ENCODE measurements at places on chromosomes 4 and X.

GRCh38 chrX:11579636-11580600 is 85.8 kb downstream of the ARHGAP6 start:
- no peak for DNase-seq

DNA sequence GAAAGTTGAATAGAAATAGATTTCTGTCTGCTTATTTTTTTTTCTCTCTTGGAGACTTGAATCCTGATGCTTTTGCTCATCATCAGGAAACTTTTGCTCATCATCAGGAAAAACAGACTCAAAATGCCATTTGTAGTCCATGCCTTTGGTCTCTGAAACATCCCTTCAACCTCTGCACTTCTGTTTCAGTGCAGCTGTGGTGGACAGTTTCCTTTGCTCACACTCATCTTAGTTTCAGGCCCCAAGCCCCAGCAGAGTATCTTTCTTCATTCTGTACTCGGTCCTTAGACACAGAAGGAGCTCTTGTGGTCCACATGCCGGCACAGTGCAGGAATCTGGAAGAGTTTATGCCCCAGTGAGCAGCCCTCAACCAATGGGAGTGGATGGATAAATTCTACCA is 337.9 kb downstream of the PPP3CA start:
- DNase-seq = no peak

DNA sequence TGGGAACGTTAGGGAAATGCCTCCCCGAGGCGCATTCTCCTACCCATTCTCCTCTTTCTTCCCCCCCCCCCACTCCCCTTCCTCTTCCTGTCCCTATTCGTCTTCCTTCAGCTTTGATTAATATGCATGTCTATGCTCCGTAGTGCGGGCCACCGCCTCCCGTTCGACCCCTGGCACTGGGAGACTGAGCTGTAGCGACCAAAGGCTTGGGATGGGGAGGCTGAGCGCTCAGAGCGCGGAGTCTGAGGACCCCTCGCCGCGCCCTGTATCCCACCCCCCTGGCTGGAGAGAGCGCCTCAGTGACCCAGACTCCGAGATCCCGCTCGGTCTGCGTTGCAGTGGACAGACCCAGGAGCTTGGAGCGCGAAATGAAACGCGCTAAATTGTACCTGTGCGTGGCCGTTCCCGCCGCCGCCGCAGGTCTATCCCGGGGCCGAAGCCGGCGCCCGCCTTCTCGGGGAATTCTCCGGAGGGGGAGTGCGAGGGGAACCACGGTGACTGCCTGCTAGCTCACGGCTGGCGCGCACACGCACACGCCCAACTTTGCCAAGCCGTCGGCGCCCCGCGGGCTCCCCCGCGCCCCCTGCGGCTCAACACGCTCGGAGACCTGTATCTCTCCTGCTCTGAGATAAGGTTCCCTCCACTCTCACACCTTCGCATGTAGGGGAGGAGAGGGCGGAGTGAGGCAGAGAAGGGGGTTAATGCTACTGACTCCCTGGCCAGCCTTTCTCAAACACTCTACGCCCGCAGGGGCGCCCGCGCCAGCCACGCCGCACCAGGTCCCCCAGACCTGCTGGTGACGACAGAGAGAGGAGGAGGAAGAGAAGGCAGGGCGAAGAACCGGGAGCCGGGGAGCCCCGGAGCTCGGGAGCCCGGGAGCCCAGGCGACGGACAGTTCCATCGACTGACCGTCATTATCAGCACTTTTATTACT is 1.5 kb upstream of the PTCHD1 start:
- DNase-seq = no peak

- DNase-seq = no peak
These were observed 6.8 kb downstream of the MEPE start for GRCh38 chr4:87839592-87839946.

GRCh38 chr4:39319676-39320075 is 46.5 kb downstream of the RFC1 start:
- DNase-seq = peak; percentile 24

DNA sequence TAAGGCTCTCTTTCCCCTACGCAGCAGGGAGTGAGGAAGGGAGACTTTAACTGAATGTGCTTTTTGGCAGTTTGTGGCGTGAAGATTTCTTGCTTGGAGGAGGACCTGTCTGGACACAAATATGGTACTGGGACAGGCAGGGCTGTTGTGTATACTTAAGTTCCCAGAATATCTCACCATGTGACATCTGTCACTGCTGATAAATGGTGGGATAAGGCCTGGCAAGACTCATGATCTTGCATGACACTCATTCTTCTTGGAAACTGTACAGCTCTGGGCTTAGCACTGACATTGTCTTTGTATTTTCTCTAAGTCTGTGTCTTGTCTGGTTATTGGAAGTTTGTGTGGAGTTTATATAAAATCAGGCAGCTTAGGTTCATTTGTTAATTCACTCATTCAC is 93.1 kb downstream of the STK32B start:
- DNase-seq = no peak

DNA sequence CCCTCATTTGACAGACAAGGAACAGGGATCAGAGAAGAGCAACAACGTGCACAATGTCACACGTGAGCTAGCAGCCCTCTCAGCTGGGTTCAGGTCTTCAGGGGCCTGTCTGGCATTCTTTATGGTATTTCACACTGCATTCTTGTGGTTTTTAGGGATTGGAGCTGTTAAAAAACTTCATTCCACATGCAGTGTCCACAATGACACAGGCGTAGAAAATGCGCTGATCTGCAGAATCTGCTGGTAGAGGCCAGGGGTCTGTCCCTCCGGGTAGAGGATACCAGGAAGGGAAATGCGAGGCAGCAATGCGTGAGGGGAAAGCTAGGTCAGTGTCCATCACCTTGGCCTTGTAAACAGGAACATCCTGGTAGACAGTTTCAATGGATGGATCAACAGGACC is 36.6 kb downstream of the MAP7D3 start:
- DNase-seq = peak; percentile 44

DNA sequence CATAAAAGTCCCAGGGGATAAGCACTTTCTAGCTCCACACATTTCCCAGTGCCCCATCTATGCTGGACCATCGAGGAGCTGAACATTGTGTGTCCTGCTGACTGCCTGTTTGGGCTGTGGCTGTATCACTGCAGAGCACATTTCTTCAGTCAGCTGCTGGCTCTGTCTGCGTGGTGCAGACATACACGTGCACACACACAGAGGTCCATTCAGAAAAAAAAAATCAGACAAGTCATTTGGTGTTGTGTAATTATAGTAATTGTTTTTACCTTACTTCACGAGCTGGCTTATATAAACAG is 1.1 kb upstream of the PDLIM3 start:
- DNase-seq = peak; percentile 38

- no peak for DNase-seq
These were observed 5.2 kb upstream of the SLC2A9 start for GRCh38 chr4:10026485-10026884.

DNA sequence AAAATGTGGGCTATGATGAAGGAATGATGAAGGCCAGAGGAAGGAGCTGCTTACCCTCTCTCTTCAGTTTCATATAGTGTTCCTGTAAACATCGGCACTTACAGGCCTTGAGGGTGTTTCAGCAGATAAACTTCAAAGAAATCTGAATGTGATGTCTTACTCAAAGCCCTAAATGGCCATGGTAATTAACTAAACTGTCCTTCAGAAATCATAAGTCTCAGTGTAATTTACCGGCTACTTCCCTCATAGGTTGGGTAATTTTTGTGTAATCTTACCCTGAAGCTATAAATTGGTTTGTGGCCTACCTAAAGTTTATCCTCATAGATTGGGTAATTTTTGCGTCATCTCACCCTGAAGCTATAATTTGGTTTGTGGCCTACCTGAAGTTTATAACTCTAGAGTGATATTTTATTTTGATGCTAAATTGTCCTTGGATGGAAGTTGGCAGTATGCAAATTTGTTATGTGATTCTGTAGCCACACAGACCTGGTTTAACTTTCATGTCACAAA is 2700.3 kb downstream of the ARAP2 start:
- DNase-seq = no peak

DNA sequence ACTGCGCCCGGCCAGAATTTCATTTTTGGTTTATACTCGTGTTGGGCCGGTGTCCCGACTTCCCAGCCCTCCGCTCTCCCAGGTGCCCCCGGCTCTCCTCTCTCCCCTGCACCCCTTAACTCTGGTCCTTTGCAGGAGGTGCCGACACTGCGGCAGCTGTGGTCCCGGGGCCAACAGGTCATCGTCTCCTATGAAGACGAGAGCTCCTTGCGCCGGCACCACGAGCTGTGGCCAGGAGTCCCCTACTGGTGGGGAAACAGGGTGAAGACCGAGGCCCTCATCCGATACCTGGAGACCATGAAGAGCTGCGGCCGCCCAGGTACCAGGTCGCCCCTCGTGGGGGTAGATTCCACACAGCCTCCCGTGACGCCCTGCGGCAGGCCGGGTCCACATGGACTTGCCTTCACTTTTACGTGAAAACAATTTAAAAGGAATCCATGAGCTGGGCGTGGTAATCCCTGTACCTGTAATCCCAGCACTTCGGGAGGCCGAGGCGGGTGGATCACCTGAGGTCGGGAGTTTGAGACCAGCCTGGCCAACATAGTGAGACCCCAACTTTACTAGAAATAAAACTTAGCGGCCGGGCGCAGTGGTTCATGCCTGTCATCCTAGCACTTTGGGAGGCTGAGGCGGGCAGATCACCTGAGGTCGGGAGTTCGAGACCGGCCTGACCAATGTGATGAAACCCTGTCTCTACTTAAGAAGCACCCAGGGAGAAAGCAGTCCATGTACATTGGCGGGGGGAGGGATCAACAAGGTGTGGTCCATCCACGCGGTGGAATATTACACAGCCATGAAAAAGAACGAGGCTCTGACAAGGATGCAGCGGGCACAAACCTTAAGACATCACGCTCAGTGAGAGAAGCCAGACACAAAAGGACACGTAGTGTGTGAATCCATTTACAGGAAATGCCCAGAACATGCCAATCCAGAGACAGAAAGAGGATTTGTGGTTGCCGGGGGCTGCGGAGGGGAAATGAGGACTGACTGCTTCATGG is 12.0 kb downstream of the PLCXD1 start:
- no peak for DNase-seq

DNA sequence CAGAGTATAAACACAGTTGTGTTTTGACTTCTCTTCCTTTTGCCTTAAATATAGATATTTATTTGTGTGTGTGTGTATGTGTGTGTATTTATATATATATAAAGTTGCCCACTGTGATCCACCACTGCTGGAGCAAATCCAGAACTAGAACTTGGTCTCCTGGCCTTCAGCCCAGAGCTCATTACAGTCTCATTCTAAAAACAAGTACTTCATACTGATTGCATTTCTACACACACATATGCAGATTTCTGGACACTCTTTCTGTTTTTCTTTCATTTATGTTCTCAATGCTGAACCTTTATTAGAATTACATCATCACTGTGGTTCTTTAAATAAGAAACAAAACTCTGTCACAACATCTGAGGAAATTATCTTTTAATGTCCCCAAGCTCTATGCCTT is 381 bp downstream of the TXK start:
- no peak for DNase-seq

DNA sequence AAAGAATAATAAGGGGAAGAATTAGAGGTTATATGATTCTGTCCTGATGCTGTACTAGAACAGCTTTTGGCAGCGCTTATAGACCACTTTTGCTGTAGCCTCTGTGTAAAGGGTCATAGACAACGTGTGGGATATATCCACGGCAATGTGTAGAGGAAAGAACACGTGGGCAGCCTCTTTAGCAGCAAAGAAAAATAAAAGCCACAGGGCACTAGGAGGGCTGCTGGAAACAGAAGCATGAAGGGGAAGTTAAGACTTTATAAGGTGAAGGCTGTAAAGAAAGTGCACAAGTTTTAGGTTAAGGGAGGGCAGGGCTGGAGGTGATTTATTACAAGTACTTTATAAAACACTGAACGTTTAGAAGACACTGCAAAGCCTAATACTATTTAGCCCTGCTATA is 20.1 kb upstream of the PHEX start:
- no peak for DNase-seq

DNA sequence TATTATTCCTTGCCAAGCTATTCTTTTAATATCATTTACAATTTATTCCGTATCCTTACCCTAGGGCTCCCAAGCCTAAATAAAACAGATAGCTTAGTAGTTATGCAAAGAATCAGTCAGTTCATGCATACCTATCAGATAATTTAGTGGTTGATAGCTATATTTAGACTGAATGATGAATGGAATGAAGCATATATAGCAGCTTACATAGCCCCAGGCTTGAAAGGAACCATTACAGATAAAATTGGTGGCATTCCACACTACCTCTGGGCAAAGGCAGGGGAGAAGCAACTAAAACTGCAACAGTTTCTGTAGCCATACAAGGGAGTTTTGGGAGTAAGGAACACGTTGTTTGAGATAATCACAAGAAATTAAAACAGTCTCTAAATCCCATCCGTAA is 2.7 kb downstream of the ACE2 start:
- DNase-seq = no peak

DNA sequence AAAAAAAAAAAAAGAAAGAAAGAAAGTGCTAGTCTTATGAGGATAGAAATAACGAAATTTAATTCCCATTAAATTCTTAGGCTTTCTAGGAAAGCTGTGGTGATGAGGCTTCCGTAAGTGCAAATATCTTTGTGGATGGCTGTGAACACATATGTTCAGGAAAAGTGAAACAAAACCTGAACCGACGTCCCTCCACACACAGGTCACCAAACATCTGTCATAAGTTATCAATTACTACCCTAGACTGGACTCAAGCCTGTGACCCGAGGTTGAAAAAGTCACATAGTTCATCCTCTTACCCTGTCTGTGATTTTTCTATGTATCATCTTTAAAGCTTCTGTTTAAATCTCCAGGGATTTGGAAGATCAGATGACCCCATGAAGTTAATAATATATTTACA is 24.8 kb downstream of the HHIP start:
- DNase-seq = no peak

DNA sequence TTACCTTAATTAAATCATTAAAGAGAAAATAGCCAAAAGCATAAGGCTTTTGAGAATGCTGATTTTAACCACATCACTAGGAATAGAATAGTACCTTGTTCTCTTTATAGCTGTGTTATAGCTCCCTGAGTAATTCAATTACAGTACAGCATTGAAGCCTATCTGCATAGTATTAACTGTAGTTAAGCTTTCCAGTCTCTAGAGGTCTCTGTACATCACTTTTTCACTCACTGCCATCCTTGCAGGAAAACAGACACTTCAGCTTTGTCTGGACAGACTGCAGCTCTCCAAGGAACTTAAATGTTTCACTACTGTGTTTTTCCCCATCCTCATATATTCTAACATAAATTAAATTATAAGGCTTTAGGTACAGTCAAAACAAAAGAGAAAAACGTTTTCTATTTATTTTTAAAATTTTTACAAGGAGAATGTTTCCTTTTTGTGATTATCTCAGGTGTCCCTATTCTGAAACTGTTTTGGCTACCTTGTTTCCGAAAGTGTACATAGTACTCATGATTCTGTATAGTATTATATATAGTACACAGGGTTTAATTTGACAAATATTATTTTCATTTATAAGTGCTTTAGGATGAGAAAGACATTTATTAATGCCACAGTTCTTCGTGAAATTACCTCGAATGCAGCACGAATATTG is 407.9 kb downstream of the PCDH18 start:
- DNase-seq = peak; percentile 30
